ENCODE measurements at places on chromosomes 1 and 21.

DNA sequence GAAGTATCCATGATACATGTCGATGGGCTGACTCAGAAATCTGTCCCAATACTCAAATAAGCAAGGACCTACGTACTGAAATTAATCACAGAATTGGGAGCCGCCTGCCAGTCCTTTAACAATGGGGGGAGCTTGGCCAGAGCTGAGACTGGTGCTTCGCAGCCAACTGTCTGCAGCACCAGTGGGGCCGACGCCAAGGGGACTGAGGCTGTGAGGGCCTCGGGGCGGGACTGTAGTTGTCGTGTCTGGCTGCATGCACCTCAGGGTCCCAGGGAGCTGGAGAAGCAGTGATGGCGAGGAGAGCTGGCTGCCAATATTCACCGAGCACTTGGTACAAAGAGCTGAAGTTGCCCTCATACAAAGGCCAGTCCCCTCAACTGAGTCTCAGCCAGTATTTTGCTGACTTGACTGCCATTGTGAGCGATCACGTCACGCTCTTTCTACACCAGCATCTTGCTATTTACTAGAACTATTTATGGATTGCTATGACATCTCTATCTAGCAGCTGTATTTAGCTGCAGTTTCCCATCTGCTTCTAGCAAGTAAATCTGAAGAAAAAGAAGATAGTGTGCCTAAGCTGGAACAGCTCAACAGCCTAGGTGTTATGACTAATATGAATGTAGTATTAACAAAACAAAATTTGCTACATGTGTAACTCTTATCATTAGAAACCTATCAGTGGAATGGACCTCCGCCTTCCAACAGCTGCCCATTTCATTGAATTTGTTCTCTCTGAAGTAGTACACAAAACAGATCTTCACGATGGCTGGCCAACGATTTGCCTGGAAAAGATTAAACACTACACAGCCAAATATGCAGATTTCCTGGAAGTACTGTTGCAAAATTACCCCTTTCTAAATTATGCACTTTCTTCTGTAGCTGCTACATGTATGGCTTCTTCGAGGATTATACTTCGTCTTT is 29.1 kb downstream of the EVI5 start:
- DNase-seq, result no peak

- DNase-seq, result no peak
Observed at GRCh38 chr1:231517076-231517475, 11.4 kb upstream of the TSNAX start.

GRCh38 chr1:165897326-165898303 is 70.2 kb downstream of the UCK2 start:
- no peak for DNase-seq

GRCh38 chr1:227903614-227904501 is 43.9 kb downstream of the WNT9A start:
- DNase-seq, result no peak

GRCh38 chr1:58905628-58906221 is 121.9 kb upstream of the JUN start:
- DNase-seq, result no peak

Data from NT2/D1 (cell line).